Cerebellar nuclear complex (tissue), 1 donor: ENCODE measurements at places on chromosomes 5 and 9.

DNA sequence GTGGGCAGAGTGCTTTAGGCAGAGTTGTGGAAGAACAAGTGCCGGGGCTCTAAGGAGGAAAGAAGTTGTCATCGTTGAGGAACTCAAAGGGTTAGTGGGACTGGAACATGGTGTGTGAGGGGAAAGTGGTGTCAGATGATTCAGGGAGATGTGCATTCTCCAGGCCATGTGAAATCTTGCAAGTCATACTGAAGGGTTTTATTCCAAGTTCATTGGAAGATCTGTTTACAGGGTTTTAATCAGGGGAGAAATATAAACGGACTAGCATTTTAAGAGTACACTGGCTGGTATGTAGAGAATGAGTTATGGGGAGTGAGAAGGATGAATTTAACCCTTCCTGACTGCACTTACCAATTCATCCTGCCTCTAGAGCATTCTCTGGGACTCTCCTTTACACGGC, 49.3 kb downstream of the NR2F1 start:
- DNase-seq, result no peak

GRCh38 chr9:124500796-124501611, 6.2 kb downstream of the NR5A1 start:
- DNase-seq, result no peak

- no peak for DNase-seq
Observed at GRCh38 chr9:120982836-120983235, 56.2 kb upstream of the TRAF1 start.

DNA sequence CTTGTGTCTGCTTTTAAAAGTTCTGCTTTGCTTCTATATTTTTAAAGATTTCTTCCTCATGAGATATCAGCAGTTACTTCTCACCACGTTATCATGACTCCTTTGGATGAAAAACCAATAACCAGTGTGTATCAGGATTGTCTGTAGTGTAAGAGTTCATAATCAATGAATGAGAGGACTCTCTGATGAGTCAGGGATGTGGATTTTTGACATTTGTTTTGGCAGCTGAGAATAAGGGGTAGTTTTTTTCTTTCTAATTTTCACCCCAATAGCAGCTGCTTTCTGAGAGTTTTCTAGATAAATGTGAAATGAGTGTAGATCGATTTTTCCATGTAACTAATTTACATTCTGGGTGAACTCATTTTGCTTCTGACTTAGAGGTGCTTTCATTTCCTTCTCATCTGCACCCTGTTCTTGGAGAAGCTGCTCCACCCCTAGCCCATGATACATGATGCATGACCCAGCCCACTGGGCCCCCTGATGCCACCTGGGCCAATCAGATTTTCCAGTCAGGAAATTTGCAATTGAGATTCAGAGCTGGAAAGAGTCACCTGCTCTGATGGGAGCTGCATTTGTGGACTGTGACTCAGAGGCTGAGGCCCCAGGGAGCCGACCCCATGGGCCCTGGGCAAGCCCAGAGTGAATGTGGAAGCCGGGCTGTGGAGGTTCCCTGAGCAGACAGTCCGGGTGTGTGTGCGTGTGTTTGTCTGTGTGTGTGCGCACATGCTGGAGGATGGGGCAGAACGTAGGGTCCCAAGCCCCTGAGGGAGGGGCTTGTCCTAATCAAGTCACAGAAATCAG, 159.3 kb downstream of the RGS3 start:
- DNase-seq, result no peak

DNA sequence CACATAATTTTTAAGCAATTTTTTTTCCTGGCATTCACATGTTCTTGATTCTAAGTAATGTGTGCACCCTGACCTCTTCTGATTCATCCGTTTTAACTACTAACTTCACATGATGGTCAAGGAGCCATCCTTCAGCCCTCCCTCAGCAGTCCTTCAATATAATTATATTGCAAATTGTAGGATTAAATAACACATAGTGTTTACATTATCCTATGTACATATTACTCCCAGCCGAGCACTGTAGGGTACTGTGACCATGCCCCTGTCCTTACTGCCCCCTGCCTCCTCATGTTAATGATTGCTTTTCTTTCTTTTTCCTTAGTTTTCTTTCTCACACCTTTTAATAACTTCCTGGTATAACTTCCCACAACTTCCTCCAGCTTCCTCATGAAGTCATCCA, 96.3 kb upstream of the FANCC start:
- DNase-seq, result no peak

DNA sequence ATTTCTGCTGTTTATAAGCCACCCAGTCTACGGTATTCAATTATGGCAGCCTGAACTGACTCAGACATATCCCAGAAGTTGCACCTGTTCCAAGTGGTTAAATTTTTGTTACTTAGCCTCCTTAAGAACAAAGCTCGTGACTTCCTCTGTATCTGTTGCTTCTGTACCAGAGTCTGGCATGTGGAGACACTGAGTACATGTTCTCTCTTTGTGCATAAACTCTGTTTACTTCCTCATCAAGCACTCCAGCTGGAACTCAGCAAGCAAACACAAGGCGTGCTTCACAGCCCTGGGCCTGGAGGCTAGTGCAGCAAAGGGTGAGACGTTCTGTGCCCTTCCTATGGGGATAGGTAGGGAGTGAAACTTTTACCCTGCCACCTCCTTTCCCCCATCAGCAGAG, 19.0 kb downstream of the C9orf152 start:
- DNase-seq, result no peak

- DNase-seq, result no peak
Observed at GRCh38 chr5:152374711-152375275, 30.3 kb downstream of the NMUR2 start.

DNA sequence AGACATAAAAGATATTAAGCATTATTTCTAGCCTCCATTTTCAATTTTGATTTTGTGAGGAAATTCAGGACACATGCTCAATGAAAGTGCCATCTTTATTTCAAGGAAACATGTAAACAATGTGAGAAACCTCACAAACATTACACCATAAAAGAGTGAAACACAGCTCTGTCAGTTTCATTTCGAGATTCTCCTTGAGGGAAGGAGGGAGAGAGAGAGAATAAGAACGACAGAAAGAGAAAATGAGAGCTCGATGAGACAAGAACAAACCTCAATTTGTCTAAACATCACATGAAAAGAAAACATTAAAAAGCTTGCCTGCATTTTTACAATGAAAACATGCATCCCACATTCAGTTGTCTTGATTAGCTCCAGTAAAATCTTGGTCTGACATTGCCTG, 553.5 kb upstream of the MEF2C start:
- DNase-seq, result no peak

DNA sequence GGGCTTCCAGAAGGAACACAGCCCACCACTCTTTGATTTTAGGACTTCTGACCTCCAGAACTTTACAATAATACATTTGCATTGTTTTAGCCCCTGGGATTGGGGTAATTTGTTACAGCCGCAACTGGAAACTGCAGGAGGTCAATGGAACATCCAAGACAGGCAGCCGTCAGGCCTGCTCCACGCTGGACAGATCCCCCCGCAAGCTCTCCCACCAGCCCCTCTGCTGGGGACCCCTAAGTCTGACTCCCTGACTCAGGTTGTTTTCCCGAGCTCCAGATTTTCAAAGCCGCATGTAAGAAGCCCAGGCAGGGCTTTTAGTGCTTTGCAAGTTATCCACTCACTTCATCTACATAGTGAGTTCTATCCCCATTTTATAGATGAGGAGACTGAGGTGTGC, 127.6 kb downstream of the PAX5 start:
- DNase-seq, result no peak

DNA sequence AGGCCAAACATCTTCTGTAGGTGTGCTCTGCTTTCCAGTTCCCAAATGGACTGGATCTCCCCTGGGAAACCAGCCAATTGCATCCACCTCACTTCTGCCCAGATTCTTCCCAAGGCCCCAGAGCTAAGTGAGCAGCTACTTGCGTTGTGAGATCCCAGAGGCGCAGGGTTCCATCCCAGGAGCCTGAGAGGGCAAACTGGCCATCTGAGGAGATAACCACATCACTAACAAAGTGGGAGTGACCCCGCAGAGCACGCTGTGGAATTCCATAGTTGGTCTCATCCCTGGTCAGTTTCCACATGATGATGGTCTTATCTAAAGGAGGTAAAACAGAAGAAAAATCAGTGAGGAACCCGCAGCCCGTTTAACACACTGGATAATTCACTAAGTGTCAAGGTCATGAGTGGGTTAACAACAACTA, 1.7 kb downstream of the RACK1 start:
- DNase-seq, result no peak

DNA sequence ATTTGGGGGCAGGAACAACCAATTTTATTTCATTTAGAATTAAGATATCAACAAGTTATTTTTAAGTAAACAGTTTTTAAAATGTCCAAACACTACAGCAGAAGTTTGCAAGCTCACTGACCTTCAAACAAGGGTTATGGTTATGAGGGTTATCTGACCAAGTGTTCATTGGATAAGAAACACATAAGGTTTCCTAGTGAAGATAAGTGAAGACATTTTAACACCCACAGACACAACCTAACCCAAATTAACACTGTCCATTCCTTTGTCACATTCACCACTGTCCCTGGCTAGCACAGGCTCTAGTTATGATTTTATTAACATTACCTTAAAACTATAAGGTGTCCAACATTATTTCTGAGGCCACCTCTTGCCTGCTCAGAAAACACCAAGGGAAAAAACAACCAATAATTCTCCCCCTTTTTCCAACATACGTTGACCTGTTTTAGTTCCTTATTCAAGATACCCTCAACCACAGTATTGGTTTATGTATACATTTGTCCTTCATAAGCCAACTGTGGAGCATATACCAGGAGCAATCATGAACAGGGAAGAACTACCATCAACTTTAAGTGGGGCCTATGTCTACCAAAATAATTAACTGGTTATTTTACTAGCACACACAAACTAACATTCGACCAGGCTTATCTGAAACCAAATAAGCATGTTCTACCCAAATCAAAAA, 4.0 kb downstream of the ETF1 start:
- DNase-seq, result no peak

DNA sequence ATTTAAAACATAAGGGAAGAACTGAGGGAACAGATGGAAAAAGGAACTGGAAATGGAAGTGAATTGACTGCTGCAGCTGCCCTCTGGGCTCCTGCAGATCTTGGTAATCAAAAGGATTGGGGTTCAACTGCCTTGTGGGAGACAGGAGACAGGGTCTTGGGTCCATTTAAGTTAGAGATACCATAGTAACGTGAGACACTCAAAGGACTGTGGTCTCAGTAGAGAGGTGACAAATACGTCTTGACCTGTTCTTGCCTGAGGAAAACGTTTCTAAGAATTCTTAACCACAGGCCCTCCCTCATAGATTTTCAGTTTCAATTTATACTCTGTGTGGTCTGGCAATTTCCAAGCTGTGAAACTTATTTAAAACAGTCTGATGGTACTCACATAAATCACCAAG, 100.8 kb upstream of the DHFR start:
- DNase-seq, result no peak

- no peak for DNase-seq
Observed at GRCh38 chr5:43231977-43232376, 40.0 kb downstream of the NIM1K start.

DNA sequence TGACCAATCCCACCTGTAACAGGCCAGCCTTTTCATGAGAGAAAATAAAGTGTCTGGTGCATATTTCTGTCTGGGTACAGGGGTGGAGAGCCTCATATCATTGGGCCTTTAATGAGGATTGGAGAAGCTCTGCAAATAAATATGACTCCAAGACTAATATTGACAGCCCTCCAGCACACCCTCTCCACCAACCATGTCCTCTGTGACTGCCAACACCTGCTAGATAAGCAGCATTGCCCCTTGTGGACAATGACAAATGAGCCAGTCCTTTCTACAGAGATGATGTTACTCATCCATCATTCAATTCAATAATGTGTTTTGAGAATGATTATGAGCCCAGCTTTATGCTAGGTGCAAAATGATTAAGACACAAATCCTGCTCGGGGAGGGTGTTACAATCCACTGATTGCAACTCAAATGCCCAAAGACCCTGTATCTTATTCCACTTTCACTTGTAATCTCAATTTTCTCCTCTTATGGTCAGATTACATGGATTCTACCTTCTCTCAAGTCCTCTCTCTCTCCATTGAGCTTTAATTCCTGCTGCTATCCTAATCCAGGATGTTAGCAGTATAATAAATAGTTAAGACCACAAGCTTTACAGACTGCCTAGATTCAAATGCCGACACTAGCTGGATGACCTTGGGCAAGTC, 2.1 kb upstream of the GFRA3 start:
- no peak for DNase-seq

DNA sequence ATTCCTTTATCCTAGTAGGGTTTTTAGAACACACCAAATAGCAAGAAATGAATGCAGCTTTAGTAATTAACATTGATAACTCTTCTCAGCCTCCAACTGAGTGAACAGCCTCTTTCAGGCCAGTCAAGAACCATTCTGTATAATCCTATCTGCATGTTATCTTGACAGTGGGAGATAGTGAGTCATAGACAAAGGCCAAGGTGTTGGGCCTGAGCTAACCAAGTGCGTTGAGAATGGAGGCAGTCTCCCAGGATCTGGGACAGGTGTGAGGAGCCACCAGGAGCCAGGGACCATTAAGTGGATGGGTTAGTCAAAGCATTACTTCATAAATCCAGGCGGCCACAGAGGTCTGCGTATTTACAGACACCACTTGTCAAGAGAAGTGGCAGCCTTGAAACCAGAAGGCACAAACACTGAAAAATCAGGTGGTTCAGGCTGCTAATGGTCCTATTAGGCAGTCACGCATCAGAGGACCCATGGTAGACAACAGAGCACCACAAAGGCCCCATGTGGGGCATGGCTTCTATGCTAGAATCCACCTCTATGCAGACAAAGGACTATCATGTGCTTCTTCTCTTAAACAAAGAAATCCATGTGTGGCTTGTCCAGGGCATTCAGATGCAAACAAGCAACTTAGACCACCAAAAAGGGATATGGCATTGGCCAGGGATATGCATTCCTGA, 409.7 kb upstream of the PIK3R1 start:
- DNase-seq, result no peak

- no peak for DNase-seq
Observed at GRCh38 chr9:110751971-110752370, 83.4 kb downstream of the MUSK start.

DNA sequence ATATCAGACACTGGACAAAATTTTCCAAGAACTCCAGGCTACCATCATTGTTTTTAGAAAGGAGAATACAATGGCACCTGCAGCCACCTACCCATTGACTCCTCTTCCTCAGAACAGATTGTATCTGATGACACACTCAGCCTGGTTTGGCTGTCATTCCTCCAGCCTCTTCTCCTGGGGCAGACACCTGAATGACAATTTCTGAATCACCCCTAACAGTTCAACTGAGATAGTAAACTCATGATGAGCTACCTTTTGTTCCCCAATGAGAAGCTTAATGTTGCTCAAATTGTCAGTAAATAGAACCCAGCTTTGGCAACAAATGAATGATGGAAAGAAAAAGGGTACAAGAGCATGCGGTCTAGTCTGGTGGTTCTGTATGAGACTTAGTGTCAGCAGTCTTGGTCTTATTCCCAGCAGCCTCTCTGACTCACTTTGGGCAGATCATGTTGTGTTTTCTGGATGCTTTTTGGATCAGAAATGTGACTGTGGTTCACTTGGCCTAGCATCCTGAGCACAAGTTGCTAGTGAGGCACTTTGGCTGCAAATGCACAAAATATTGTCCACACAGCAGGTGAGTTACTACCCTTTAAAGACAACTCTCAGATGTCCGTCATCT, 78.3 kb downstream of the MAMDC2 start:
- no peak for DNase-seq

GRCh38 chr5:158832731-158833130, 267.0 kb downstream of the EBF1 start:
- DNase-seq, result no peak

GRCh38 chr9:136572003-136572827, 26.4 kb upstream of the NOTCH1 start:
- DNase-seq, result no peak
